ENCODE measurements at places on chromosomes 6 and 20.

GRCh38 chr20:31975874-31976273, 7.9 kb downstream of the XKR7 start:
- DNase-seq = no peak

DNA sequence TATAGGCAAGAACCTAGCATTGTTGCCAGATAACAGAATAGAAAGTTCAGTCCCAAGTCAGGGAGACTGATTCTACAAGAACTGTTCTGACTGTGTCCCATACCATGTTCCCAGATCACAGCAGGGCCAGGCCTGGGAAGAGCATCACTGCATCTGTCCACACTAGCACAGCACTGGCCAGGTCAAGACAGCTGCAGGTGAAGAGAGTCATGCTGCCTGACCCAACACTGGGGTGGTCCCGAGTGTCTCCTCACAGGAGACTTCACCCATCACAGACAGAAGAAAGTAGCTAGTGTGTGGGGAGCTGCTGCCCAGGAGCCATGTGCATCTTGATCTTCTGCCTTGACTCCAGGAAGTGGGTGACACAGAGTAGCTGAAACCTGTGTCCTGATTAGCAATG, 1.3 kb upstream of the CST9L start:
- DNase-seq = no peak

DNA sequence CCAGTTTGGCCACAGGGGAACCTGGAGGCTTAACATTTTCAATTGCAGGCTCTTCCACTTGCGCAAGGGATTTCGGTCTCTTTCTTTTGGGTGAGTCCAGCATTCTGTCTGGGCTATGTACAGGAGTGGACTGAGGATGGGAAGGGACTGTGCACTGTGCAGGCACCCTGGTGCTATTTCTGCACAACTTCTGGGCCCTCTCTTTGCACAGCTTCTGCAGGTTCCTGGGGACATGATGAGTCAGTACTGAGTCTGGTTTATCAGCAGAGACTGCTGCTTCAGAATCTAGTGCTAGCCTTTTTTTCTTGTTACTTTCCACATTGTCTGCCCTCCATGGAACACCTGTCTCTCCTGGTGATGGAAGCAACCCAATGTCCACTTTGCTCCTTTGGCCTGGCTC, 78.5 kb upstream of the ASF1A start:
- DNase-seq = no peak

GRCh38 chr6:167244991-167245390, 46.1 kb upstream of the UNC93A start:
- DNase-seq = no peak

DNA sequence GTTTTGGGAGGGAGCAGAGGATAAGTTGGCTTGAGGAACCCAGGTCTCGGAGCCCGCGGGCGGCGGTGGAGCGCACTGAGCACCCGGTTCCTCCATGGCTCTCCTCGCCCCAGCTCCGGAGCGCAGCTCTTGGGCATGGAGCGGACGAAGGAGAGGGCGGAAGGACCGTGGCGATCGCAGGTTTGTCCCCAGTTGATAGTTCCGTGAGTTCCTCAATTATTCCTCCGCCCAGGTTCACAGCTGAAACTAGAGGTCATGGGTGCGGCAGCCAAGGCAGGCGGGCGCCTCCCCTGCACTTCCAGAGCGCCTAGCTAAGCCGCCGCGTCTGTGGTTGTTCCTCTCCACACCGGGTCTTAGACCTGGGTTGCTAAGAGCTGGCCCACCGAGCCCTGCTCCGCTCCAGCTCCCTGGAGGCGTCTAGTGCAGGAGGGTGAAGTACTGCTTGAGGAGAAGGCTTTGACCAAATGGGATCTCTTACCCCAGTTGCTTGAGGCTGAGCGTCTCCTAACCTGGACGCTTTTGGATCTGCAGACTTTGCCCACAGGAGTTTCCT, at the start of gene HTR1B:
Gene HTR1B (minus strand): TSS at position 184 of the 553 bp plus-strand sequence. CDS start 88 bp downstream, at position 96.
- DNase-seq = no peak

DNA sequence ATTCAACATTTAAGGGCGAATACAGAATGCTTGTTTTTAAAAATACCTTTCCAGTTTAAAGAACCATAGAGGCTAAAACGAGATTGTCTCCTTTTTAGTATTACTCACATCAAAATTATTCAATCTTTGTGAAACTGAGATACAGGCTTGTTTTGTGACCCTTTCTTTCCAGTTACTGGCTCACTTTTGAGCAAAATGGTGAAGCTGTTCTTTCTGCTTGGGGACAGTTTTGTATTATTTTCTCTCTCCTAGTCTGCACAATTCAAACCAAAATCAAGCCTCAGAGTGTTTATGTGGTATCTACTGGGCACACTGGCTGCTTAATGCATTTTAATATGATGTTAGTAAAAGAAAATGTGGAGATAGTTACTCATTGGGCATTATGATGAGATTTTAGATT, 36.5 kb downstream of the HIVEP1 start:
- DNase-seq = no peak

GRCh38 chr6:37965964-37966676, 146.6 kb downstream of the ZFAND3 start:
- peak; percentile 30 for DNase-seq

DNA sequence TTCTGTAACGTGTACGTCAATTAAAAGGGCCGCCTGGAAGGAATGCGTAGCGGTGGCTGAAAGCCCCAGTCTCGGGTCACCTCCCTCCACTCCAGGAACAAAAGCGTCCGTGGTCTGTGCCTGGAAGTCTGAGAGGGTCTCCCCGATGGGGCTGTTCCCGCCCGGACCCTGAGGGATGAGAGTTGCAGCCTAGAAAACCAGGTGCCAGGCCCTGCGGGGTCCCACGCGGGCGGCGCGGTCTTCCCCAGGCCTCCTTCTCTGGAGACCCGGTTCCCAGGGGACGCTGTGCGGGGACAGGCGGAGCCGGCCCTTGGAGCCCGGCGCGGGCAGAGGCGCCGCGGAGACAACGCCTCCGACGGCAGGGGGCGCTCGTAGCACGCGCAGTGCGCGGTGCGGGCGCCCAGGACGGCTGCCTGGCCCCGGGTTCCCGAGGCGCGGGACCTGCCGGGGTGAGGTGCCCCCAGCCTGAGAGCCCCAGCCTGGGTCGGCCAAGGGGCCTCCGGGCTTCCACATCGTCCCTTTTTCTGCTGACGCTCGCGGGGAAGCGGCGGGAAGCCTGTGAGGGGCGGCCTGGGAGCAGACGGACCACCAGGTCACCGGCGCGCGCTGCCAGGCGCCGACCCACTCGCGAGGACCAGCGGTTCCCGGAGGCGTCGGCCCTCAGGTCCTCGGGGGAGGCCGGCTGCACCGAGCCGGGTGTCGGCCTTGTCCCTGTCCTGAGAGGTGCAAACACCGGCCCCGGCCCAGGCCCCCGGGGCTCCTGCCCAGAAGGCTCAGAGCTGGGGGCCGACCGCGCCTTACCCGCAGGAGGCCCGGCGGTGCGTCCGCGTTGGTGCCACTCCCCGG, 5.3 kb upstream of the FOXC1 start:
- peak; percentile 89 for DNase-seq

- DNase-seq = no peak
These were observed 58.0 kb upstream of the CD2AP start for GRCh38 chr6:47419621-47420020.

DNA sequence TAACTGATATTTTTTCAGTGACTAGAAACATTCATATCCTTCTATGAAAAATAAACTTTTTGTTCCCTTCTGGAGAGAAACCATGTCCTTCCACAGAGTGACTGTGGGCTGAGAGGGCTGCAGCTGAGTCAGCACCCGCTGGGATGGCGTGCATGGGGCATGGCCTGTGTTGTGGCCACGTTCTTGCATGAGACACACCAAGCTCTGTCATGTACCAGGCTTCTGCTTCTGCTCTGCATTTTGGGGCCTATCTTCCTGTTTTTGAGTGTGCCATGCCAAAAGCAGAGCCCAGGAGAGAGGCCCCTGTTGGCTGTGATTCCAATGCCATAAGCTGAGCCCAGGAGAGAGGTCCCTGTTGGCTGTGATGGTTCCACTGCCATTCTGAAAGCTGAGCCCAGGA, 10.8 kb downstream of the APMAP start:
- DNase-seq = peak; percentile 79

GRCh38 chr20:16462711-16463110, 110.5 kb downstream of the KIF16B start:
- DNase-seq = no peak

DNA sequence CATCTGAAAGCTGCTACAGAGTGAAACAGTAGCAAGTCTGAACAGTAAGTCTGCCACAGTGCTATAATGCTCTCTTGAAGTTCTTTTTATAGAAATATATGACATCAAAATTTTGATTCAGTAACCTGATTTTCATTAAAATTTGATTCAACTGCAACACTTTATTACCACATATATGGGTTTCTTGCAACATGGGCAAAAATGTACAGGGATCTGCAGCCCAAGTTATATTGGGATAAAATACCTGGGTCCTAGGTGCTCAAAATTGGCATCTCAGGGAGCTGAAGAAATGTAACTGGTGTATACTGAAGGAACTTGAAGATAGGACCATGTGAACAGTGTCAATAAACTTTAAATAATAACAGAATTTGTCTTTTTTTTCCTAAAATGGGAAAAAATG, 10.8 kb downstream of the ROMO1 start:
- DNase-seq = no peak

DNA sequence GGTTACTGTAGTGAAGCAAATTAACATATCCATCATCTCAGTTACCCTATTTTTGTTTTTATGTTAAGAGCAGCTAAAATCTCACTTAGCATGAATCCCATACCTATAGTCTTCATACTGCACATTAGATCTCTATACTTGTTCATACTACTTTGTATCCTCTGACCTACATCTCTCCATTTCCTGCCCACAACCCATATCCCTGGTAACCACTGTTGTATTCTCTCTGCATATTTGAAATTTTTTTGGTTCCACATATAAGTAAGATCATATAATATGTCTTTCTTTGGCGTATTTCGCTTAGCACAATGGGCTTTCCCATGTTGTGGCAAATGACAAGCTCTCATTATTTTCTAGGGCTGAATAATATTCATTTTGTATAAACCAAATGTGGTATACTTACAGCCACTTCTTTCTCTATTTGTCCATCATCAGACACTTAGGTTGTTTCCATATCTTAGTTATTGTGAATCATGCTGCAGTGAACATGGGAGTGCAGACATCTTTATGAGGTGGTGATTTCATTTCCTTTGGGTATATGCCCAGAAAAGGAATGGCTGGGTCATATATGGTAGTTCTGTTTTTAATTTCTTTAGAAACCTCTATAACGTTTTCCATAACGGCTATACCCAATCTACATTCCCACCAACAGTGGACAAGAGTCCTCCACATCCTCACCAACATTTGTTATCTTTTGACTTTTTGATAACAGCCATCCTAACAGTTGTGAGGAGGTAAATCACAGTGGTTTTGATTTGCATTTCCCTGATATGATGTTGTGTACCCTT, 39.8 kb downstream of the BACH2 start:
- DNase-seq = no peak

DNA sequence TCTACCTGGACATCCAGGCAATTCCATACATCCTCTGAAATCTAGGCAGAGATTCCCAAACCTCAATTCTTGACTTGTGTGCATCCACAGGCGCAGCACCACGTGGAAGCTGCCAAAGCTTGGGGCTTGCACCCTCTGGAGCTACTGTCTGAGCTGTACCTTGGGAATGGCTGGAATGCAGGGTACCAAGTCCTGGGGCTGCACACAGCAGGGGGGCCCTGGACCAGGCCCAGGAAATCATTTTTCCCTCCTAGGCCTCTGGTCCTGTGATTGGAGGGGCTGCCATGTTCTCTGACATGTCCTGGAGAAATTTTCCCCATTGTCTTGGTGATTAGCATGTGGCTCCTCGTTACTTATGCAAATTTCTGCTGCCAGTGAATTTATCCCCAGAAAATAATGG, 391.9 kb upstream of the CHD6 start:
- DNase-seq = no peak

- no peak for DNase-seq
These were observed 21.6 kb downstream of the FKBP1A start for GRCh38 chr20:1371202-1371782.

GRCh38 chr6:166052837-166053236, 114.8 kb downstream of the TBXT start:
- DNase-seq = no peak

DNA sequence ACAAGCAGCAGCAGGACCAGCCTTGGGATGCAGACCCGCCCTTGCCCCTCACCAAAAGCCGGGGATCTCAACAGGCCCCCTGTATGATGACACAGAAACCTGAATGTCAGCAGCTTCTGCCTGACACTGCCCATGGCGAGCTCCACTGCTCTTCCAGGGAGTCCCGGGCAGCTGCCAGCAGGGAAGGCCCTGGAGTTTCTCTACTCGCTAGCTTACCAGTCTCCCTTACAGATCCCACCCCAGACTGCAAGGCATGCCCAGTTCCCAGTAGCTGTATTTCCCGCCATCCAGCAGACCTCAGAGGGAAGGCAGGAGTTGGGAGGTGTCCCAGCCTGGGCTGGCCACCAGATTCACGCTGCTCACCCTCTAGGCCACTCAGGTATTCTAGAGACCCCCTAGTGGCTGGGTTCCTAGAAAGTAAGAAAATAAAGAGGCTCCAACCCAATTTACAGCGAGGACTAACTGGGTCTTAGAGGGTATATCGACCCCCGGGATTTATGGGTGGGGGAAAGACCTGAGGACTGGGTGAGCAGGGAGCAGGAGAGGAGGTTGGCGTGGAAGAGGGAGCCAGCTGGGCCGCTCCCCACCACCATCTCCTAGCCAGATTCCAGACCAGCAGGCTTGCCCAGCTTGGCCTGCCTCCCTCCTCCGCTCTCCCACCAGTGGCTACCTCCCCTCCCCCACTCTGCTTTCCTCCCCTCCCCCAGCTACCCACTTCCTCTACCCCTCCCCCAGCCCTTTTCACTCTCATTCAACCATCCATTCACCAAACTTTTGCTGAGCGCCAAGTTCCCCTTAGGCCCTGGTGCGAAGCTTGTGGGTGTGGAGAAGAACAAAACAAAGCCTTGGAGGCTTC, 9.7 kb upstream of the HMGA1 start:
- peak; percentile 40 for DNase-seq

GRCh38 chr20:56872620-56873458, 243.7 kb downstream of the TFAP2C start:
- no peak for DNase-seq

DNA sequence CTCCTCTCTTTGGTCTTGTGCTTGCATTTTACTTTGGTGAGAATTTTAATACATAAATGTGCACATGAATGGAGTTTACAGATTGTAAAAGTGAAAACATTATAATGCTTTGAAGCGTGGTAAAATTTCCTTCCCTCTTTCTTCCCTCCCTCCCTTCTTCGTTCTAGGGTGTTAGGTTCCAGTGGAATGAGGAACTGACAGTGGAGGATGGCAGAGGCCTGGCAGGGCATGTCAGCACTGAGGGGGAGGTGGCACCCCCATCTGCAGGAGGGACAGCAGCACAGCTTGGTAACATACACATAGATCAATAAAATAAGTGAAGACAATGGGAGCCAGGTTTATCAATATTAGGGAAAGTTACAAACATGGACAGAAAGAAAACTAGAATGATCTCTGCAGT, 47.5 kb downstream of the RNASET2 start:
- peak; percentile 28 for DNase-seq

- DNase-seq = no peak
These were observed 981.0 kb upstream of the CITED2 start for GRCh38 chr6:140355476-140355875.

DNA sequence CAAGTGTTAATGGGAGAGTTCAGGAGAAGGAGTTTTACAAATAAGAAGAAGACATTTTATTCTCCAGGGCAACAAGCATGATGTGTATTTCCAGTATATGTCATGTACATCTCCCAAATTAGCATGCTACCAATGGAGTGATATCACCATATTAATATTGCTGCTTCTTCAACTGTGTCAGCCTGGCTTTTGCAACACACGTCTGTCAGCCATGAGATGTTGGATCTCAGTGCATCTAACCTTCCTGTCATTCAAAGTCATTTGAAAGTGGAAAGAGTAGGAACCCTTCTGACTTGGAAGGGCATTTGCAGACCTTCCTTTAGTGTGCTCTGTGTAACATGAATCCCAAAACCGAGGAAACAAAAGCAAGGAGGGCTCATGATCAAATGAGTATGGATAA, 284.1 kb downstream of the ZNF217 start:
- no peak for DNase-seq

Data from suppressor macrophage treated with lipopolysaccharide for 4 hours (primary cell).